ENCODE measurements at places on chromosomes 11 and 22.

- no peak for DNase-seq
Measured at GRCh38 chr11:92687724-92688123, 281.7 kb upstream of the MTNR1B start.

DNA sequence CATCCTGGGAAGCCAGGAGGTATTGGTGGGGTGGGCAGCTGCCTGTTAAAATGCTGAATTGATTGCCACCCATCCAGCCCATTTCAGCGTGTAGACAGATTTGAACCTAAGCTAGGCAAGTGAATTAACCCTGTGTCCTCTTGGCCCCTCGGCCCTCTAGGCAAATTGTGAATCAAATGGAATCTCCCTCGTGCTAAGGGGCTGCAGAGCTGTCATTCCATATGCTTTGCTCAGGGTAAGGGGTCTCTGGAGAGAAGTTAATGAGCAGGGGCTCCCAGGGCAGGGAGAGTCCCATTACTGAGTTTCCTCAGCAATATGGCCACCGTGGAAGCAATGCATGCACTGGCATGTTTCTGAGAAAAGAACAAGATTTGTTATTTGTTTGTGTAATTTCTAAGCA is 117.7 kb upstream of the RCN1 start:
- no peak for DNase-seq

GRCh38 chr22:41919357-41920224 is 4.7 kb upstream of the SHISA8 start:
- no peak for DNase-seq

GRCh38 chr11:57674251-57674650 is 6.3 kb downstream of the ZDHHC5 start:
- no peak for DNase-seq

DNA sequence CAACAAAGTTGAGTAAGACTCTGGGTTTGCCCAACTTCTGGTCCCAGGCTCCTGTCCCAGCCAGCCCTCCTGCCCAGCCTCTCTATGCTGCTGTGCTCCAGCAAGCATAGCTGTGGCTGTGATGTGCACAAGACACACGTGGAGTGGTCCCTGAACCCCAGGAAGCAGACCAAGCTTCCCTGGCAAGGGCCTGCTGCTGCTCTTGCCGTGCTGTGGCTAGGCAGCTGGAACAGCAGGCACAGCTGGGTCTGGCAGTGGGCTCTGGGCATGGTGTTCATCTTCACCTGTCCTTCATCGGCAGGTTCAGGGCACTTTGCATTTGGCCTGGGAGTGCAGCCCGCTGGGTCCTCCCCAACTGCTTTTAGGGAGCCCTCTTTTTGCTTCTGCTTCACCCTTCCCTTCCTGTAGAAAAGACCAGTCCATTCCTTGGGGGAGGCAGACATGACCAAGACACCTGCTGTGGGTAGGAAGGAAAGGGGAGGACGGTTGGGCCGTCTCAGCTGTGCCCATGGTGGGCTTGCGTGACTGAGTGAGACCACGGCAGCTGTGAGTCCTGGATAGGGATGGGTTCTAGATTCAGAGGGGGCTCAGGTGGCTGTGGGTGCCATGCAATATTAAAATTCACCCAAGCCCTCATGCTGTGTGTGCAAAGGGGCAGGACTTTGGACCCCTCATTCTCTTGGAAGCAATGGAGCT is 26.1 kb upstream of the ETS1 start:
- no peak for DNase-seq

DNA sequence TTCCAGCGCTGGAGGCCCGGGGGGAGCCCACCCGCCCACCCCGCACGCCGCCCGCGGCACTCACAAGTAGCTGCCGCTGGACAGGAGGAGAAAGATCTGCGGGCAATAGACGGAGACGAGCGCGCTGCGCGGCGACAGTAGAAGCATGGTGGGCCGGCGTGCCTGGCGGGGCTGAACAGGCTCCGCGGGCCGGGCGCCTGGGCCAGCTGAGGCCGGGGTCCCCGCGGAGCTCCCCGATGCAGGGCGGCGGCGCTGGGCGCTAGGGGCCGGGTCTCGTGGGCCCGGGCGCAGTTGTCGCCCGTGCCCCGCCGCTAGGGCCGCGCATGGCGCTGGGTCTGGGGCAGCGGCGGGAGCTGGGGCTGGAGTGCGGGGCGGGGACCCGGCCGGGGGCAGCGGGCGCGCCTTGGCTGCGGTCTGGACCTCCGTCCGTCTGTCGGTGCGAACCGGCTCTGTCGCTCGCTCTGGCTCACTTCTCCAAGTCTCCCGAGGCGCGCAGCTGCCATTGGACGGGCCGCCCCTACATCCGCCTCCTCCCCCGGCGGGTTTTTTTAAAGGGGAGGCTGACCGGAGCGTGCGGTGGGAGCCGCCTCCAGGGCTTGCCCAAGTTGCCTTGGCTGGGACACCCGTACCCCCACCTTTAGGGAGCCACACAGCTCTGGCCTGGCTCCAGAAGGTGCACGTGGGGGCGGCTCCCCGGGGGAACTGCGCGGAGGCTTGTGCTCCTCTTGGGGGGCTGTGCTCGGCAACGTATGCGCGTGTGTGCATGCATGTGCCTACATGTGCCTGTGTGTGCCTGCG is 4.7 kb downstream of the WNT7B start:
- no peak for DNase-seq

GRCh38 chr11:130050257-130050656 is 19.4 kb upstream of the APLP2 start:
- no peak for DNase-seq

DNA sequence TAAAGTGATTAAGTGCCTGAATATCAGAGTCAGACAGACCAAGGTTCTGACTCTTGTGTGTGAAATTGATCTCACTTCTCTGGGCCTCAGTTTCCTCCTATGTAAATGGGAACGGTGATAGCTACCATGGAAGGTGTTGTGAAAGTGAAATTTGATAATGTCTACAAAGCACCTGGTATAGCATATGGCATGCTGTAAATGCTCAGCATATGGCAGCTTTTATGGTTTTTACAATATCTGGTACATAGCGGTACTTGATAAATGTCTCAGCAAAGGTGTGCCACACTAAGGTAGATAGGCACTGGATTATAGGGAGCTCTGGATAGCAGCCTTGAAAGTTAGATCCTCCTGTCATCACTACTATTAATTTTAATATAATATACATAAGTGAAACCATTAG is 19.9 kb downstream of the POU2AF2 start:
- DNase-seq = no peak

DNA sequence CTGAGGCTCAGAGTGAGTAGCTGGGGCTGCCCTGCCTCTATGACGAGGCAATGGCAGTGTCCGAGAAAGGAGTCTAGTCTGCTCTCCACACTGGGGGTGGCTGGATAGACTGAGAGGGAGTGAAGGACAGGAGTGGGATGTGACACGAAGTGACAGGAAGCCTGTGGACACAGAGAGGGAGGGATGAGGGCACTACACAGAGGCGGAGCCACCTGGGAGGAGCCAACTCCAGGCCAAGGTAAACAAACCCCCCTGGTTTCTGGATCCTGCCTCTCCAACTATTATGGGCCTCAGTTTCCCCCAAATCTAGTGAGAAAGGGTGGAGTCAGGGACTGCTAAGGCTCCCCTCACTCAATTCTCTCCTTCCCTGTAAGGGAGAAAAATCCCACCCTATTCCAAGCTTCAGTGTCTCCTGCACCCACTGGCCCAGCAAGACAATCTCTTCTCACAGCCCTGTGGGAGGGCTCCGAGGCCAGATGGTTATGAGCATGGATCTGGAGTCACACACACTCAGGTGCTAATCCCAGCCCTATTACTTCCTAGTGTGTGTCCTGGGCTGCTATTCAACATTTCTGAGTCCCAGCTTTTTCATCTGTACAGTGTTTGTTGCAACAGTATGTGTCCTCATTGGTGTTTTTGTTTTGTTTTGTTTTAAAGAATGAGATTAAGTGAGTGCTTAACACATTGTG is 24.9 kb downstream of the ASPHD2 start:
- no peak for DNase-seq

DNA sequence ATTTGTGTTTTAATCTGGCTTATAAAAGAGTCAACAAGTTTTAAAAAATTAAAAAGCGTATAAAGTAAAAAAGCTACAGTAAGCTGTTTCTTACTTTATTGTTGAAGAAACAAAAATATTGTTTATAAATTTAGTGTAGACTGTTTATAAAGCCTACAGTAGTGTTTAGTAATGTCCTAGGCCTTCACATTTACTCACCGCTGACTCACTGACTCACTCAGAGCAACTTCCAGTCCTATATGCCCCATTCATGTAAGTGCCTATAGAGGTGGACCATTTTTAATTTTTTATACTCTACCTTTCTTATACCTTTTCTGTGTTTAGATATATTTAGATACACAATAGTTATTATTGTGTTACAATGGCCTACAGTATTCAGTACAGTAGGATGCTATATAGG is 12.2 kb downstream of the MPPED2 start:
- DNase-seq = no peak

DNA sequence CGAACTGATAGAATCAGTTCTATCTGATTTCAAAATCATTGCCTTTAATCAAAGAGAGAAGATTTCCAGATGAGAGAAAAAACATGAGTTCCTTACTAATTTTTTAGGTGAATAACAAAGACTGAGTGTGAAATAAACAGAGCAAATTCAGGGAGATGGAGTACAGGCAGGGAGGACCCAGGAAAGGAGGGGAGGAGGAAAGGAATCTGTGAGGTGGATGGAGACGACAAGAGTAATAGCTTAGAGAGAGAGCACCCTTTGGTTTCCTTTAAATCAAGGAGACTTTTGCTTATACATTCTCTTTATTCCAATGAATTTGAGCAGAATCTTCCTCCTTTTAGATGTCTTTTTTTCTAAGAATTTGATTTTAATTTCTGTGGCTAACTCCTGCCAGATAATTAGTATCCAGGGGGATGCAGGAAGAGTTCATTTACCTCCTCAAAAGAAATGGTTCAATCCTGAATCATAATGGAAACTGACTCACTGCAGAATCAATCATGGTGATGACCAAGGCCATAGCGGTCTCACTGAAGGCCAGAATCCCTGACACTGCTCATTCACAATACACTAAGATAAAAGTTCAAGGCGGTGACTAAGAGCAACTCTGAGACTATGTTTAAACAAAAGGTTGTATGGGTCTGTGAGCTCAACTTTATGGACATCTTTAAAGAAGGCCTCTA is 234.0 kb upstream of the ZC3H12C start:
- no peak for DNase-seq

- DNase-seq = no peak
Measured at GRCh38 chr11:71131861-71132260, 120.5 kb downstream of the SHANK2 start.
